ENCODE measurements at places on chromosomes 5 and 9.

GRCh38 chr9:93161786-93162562 lies 22.0 kb upstream of the WNK2 start:
- no peak for DNase-seq

GRCh38 chr9:71384343-71384742 lies 262.9 kb upstream of the TRPM3 start:
- no peak for DNase-seq

DNA sequence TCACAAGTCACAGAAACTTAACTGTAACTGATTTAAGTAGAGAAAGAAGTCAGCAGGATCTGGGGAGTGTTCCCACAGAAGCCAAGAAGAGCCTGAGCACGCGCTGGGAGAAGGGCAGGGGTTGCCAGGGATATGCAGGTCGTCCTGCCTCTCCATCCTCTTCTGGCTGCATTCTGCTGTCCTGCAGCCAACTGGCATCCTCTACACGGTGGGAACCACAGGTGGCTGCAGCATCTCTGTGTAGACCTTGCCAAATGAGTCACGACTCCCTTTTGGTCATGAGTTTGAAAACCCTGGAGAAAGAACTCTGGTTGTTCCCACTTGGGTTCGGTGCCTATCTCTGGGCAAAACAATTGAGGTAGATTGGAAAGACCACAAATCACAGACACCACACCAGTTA lies 38.4 kb upstream of the PCA3 start:
- no peak for DNase-seq

DNA sequence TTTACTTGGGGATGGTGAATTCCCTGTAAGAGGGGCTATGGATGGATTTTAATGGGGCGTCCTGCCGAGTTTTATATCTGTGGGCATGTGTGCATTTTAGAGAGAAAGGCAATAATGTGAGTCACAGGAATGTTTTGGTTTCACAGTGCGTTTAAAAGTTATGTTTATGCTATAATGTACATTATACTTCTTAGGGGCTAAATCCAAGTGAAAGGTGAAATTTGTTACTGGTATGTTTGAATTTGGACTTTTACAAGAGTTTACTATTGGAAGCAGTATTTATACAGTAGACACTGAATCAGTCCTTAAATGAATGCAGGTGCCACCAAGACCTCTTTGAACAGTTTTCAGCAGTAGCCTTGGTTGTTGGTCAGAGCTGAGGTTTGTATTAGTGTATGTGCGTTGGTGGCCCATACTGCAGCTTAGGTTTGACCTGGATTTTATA lies 5.6 kb downstream of the JMY start:
- DNase-seq: no peak

DNA sequence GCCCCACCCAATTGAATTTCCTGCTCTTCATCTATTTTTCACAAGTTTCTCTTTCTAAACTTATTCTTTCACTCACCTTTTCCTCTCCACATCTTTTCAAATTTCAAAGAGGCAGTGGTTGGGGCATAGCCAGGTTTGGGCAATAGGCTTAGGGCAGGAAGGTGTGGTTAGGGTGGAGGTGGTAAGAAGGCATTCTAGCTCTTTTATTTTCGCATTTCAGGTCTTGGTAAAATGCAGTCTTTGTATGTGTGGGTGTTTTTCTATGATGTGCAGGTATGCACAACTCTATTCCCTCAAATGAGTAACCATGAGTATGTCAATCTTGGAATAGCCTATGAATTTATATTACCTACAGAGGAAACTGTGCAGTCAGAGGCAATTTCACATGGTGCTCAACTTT lies 129.8 kb upstream of the IFNE start:
- DNase-seq: no peak

DNA sequence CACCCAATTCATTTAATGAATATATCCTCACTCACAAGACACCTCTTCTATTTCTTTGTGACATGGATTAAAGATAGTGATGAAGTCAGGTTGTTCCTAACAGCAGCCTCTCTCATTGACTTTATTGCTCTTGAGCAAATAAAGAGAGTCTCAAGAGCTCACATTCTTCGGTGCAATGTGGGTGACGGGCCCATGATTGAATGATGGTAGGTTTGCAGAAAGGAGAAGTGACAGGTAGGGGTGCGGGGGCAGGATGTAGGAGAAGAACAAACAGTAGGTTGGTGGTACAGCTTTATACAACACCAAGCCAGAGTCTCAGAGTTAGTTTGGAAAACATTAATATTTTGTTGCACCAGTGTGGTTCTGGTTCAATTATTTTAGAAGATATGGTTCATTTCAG lies 122.2 kb downstream of the SLIT3 start:
- no peak for DNase-seq

DNA sequence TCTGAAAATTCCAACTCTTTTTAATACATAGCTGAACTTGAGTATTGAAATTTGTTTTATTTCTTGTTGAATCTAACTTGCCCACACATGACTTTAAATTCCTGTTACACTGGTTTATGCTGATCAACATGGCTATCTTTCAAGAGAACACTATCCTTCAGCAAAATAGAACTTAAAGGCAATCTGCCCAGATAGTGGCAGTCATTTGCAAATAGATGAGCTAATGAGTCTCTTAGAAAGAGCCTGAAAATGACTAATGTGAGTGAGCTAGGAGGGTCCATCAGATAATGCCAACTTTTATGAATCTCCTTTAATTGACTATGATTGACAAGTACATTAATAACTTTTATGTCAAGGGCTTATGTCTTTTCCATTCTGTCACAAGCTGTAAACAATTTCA lies 1360.8 kb upstream of the C9orf72 start:
- DNase-seq: no peak

GRCh38 chr5:80230269-80230992 lies 25.4 kb downstream of the SERINC5 start:
- no peak for DNase-seq

- no peak for DNase-seq
Observed at GRCh38 chr5:79697222-79698170, 7.9 kb downstream of the CMYA5 start.

DNA sequence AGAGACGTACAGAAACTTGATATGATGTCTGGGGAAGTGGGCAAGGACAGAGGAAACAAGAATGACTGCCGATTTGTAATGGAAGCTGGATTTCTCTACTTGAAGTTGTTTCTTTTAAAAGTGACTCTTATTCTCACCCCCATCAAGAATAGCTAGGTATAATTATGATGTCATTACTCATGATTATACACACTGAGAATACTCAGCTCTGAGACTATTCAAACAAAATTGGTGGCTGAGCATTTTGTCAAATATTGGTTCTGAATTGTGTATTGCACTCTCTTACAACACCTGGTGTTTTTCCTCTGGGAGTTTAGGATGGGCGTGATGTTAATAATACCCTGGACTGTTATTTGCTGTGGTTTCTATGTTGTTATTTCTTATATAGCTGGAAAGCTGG lies 46.3 kb downstream of the MAST4 start:
- no peak for DNase-seq

DNA sequence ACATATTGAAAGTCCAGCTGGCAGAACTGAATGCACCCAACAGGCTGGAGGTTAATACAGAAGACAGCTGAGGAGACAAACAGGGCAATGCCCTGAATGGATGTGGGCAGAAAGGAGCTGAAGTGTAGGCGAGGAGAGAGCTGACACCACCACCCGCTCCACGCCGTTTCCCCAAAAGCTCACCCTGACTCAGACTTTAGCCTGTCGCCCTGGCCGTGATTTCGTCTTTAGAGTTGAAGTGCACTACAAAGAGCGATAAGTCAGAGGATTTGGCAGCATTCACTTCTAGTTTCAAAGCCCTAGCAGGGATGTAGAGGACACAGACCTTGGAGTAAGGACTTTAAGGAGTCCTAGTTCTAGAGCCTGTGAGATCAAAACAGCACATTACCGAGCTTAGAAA lies 2.2 kb upstream of the ERAP1 start:
- no peak for DNase-seq

DNA sequence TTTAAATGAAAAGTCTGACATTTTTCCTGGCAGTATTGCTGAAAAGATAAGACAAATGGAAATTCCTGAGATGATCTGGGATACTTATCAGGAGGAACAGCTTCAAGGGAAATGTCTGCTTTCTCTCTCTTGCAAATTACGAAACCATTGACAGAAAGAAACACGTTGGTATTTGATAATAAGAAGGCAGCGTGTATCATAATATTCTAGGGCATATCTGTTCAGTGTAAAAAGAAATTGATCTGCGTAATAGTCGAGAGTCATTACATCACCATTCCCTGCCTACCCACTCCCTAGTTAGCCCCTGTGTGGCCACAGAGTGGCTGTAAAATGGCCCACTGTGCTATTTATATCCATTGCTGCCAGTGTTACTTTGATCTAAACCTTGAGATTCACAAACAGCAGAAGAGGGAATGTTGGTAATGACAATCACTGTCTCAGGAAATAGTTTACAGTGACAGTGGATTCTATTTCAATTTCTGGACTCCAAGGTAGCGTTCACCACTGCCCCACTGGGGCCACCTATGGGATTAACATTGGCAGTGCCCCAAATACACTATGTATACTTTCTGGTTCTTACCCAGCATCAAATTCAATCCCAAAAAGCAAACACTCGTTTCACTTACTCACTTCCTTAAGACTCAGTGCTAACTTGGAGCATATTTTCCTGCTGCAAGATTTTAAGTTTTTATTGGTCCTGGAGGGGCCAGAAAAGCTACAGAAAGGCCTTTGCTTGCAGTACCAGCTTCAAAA lies 133.4 kb upstream of the GAS1 start:
- no peak for DNase-seq

- DNase-seq: no peak
Observed at GRCh38 chr5:89275066-89275855, 392.3 kb upstream of the MEF2C start.

- no peak for DNase-seq
Observed at GRCh38 chr9:123020796-123021195, 12.7 kb upstream of the GPR21 start.

GRCh38 chr5:79630444-79630843 lies 18.2 kb downstream of the TENT2 start:
- no peak for DNase-seq

DNA sequence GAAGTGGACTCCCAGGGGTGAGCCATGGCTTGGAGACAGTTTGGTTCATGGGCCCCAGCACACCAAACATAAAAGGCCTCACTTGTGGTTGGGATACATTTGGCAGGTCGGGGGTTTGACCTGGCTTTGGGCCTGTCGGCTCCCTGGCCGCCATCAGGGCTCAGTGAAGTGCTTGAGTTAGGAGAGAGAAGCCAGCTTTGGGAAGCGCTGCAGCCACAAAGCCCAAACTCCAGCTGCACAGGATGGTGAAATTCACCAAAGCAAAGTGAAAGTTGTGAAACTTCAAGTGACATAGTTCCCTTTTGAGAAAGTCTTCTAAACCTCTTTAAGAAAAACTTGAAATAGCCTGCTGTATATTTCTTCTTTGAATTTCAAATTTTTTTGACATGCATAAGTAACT lies 27.5 kb downstream of the SLC46A2 start:
- DNase-seq: no peak

- DNase-seq: no peak
Observed at GRCh38 chr5:103224894-103225246, 33.7 kb upstream of the MACIR start.
